Small intestine (tissue), 16 donors: ENCODE measurements at places on chromosomes 5 and 9. TPM values are rescaled to one million over a fixed set of nuclear protein-coding genes. Genes with fewer than 3 reads are reported as not detected.

Gene MGAT1
- polyA plus RNA-seq, result 112 TPM

- H3K4me1 ChIP-seq, result no peaks in the 10 kb centered on the region
- no peak for DNase-seq
- no peak overlapping the region for H3K27ac ChIP-seq
- no peaks in the 10 kb centered on the region for H3K36me3 ChIP-seq
- H3K4me3 ChIP-seq, result no peak overlapping the region
- H3K27me3 ChIP-seq, result no peaks in the 10 kb centered on the region
Measured at GRCh38 chr5:29077451-29077850, 2039.1 kb upstream of the CDH9 start.

Gene MSX2
- 4.7 TPM for polyA plus RNA-seq

Gene DEPDC1B
- polyA plus RNA-seq, result 9.4 TPM

DNA sequence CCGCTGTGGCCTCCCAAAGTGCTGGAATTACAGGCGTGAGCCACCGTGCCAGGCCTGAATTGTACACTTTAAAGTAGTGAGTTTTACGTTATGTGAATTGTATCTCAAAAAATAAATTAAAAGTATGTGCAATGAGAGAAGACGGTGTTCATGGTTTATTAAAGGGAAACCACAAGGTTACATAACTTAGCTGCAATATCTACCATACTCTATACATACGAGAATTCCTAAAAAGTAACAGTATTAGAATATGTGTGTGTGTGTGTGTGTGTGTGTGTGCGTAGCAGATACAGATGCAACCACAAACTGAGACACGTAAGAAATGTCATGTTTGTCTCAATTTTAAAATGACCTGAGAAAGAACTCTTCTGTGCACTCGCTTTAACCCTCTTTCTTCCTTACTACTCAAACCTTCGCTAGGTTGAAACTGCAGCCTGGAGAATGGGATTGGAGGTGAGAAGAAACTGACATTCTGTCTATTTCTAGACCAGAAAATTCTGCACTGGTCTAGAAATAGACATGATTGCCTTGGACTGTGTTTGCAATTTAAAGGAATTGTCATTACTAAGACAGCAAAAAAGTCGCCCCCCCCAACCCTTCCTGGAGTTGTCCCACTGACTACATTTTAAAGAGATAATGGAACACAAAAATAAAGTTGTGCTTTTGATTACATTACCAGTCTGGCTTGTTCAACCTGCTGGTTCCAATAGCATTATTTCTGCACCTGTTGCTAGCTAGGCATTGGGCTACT lies 167.0 kb downstream of the RGS3 start:
- no peak overlapping the region for H3K4me3 ChIP-seq
- no peak overlapping the region for H3K27ac ChIP-seq
- no peak for DNase-seq
- no peaks in the 10 kb centered on the region for H3K36me3 ChIP-seq
- H3K27me3 ChIP-seq, result no peaks in the 10 kb centered on the region

GRCh38 chr5:124561451-124561850 lies 185.0 kb downstream of the ZNF608 start:
- no peaks in the 10 kb centered on the region for H3K36me3 ChIP-seq
- H3K27me3 ChIP-seq, result no peaks in the 10 kb centered on the region
- no peak overlapping the region for H3K4me3 ChIP-seq
- no peak for DNase-seq

DNA sequence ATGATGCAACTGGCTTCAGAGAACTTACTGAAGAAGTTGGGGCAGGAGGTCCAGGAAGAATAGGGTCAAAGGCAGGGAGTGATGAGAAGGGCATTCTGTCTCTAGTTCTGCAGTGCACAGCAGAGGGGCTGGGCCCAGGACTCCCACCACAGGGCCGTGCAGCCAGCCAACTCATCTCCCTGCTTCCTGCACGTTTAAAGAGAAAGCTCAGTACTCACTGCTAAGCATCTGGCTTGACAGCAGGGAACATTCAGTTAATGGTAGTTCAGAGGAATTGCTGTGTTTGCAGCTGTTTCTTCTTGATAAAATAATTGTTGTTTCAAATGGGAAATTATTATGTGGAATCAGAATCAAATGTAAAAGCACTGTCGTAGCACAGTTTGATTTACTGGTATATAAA lies 25.6 kb upstream of the SCAMP1 start:
- H3K27me3 ChIP-seq, result no peaks in the 10 kb centered on the region
- H3K27ac ChIP-seq, result no peak overlapping the region
- no peaks in the 10 kb centered on the region for H3K4me1 ChIP-seq
- no peaks in the 10 kb centered on the region for H3K36me3 ChIP-seq
- no peak overlapping the region for H3K4me3 ChIP-seq

DNA sequence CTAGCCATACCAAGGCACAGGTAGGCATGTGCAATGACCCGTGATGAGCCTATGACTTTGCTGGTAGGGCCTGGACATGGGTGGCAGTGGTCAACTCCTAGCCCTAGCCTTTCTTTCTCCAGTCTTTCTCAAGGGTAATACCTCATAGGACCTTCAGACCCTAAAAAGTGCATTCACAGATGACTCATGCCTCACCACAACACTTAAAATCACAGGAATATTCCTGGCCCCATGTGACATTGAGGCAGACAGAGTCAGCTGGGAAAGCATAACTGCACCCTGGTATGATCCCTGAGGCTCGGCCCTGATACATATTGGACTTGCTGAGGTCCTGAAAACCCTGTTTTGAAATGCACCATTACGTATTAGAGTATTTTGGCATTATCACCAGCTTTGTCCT lies 449.5 kb downstream of the HINT1 start:
- no peaks in the 10 kb centered on the region for H3K4me1 ChIP-seq
- H3K4me3 ChIP-seq, result no peak overlapping the region
- no peak for DNase-seq
- no peak overlapping the region for H3K27ac ChIP-seq
- H3K27me3 ChIP-seq, result no peaks in the 10 kb centered on the region
- no peaks in the 10 kb centered on the region for H3K36me3 ChIP-seq

- H3K4me3 ChIP-seq, result no peak overlapping the region
- H3K27ac ChIP-seq, result no peak overlapping the region
- DNase-seq, result no peak
- H3K36me3 ChIP-seq, result peaks cover 3% of the 10 kb centered on the region
- H3K4me1 ChIP-seq, result no peaks in the 10 kb centered on the region
- H3K27me3 ChIP-seq, result no peaks in the 10 kb centered on the region
Measured at GRCh38 chr9:748861-749497, 92.5 kb upstream of the DMRT1 start.

GRCh38 chr5:151688436-151688835 lies 1.7 kb upstream of the SPARC start:
- H3K27ac ChIP-seq, result no peak overlapping the region
- no peak overlapping the region for H3K4me3 ChIP-seq
- H3K36me3 ChIP-seq, result no peaks in the 10 kb centered on the region
- no peaks in the 10 kb centered on the region for H3K4me1 ChIP-seq
- no peaks in the 10 kb centered on the region for H3K27me3 ChIP-seq

Gene KLF4
- 63.4 TPM for polyA plus RNA-seq

DNA sequence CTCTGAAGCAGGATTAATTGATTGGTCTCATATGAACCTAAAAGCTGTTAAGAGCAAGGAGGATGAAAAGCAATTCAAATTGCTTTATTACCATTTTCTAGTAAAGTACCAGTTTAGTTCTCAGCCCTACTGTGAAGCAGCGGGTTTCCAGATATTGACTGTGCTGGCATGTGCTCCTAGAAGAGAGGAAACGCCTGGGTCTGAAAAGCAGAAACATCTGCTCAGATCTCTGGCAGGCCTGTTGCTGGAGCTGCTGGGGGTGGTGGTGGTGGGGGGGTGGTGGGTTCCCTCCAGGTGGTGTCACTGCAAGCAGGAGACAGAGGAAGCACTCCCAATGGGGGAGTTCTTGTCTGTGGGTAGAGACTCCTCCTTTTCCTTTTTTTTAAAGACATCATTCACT lies 105.5 kb upstream of the ZNF462 start:
- H3K27me3 ChIP-seq, result no peaks in the 10 kb centered on the region
- H3K27ac ChIP-seq, result no peak overlapping the region
- DNase-seq, result no peak

GRCh38 chr9:133758228-133758627 lies 20.1 kb upstream of the SARDH start:
- no peaks in the 10 kb centered on the region for H3K36me3 ChIP-seq
- no peaks in the 10 kb centered on the region for H3K4me1 ChIP-seq
- H3K27me3 ChIP-seq, result no peaks in the 10 kb centered on the region
- no peak overlapping the region for H3K27ac ChIP-seq
- DNase-seq, result no peak

Gene ARSK
- 3.5 TPM for polyA plus RNA-seq

DNA sequence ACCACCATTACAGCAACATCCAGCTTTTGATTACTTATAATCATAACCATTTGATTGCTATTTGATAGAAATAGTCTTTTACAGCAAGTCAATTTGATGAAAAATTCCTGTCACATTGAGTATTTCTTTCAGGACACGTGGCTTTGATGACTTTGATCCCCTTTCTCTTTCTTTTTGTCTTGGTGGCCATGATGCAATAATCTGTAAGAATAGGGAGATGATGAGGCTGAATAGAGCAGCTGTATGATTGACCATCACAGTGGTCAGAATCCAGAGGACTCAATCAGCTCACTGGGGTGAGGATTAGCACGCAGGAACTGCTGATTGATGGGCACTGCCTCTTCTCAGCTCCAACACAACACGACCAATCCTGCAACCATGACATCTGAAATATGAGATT lies 262.7 kb downstream of the PARP8 start:
- no peak for DNase-seq
- H3K4me1 ChIP-seq, result no peaks in the 10 kb centered on the region
- H3K27me3 ChIP-seq, result no peaks in the 10 kb centered on the region
- no peak overlapping the region for H3K4me3 ChIP-seq
- H3K36me3 ChIP-seq, result no peaks in the 10 kb centered on the region
- H3K27ac ChIP-seq, result no peak overlapping the region

- H3K4me1 ChIP-seq, result peaks cover 8% of the 10 kb centered on the region
- no peak for DNase-seq
- no peak overlapping the region for H3K27ac ChIP-seq
Measured at GRCh38 chr5:83049370-83049885, 27.8 kb downstream of the TMEM167A start.

DNA sequence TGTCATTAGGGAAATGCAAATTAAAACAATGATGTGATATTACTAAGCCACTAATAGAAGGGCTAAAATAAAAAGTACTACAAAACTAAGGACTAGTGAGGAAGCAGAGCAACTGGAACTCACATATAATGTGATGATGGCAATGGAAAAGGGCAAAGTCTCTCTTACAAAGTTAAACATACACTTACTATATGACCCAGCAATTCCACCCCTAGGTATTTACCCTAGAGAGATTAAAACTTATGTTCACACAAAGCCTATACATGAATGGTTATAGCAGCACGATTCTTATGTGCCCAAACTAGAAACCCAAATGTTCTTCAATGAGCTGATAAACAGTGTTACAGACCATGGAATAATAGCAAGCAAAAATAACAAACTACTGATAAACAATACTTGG lies 643.7 kb downstream of the TLE1 start:
- no peaks in the 10 kb centered on the region for H3K36me3 ChIP-seq
- no peak overlapping the region for H3K4me3 ChIP-seq
- no peak for DNase-seq
- no peaks in the 10 kb centered on the region for H3K27me3 ChIP-seq

Gene C9
- polyA plus RNA-seq, result not detected

DNA sequence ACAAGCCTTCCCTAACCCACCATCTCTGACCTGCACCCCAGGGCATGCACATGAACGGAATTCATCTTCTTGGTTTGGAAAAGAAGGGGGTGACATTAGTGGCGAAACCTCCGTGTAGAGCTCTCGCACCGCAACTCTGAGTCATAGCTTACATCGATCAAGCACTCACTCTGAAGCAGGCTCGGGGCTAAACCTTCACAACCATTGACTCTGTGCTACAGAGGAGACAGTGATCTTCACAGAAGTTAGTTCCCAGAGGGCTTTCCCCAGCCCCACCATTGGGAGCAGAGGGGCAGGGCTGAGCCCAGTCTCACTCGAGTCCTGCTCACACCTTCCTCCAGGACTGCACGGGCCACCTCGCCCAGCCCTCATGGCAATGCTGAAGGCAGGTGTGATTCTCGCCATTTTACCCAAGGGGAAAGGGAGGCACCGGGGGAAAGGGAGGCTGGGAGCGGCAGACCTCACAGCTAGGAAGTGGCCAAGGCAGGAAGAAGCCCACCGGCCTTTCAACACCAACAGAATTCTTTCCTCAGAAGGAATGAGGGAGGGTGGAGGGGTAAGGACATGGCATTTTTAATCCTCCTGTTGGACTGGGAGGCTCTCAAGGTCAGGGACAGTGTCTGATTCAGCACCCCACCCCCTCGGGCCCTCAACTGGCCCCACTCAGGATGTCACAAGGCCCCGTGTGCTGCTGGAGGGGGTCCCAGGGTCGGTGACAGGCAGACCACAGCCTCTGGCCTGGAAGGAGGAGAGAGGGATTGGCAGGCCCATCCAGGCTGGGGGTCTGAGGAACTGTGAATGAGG lies 25.9 kb upstream of the IL17B start:
- H3K27ac ChIP-seq, result peak overlapping the region; percentile 92
- H3K27me3 ChIP-seq, result no peaks in the 10 kb centered on the region
- H3K4me1 ChIP-seq, result no peaks in the 10 kb centered on the region
- H3K4me3 ChIP-seq, result no peak overlapping the region
- peak; percentile 8 for DNase-seq

DNA sequence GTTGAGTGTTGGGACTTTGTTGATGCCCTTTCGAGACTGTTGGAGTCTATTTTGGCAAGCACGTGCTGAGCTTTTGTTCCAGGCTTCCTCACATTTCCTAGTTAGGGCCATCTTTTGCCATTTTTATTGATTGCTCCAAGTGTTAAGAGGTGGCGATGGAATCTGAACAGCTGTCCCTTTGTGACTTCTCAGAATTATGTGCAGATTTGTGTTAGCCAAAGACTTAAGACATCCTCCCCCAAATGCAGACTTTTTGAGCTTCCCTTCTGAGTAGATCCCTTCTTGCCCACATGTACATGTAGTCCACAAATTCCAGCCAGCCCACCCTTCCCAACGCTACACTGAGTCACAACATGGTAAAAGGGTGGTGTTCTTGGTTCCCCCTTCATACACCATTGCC lies 59.2 kb downstream of the SPIN1 start:
- no peak for DNase-seq
- no peak overlapping the region for H3K27ac ChIP-seq
- H3K4me3 ChIP-seq, result no peak overlapping the region
- H3K27me3 ChIP-seq, result no peaks in the 10 kb centered on the region
- H3K36me3 ChIP-seq, result peaks cover 6% of the 10 kb centered on the region

DNA sequence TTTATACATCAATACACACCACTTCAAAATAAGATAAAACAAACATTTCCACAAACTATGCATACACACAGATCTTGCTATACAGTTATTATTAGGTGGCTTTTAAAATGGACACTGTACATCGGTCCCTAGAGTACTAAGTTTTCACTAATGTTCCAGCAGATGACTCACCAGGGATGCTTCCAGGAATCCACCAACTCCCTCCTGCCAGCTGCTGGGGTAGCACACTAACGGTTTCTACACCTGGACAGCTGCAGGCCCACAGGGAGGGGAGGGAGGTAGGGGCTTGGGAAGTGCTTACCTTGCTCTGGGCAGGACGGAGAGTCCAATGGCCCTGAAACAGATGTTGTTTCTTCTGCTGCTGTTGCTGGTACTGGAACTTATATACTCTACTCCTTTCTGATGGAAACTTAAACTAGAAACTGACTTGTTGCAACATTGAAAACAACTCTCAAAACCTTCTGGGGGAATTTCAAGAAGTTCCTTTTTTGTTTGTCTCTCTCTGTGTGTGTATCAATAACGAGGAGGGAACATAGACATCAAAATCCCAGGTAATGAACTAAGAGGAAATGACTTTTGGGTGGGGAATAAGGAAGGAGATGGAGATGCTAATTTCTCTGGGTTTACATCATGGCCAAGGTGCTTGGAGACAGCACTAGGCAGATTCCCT lies at the start of gene IL12B:
Gene IL12B (minus strand): TSS at position 357 of the 670 bp plus-strand sequence. CDS start 3,705 bp downstream, outside the sequence.
- H3K36me3 ChIP-seq, result no peaks in the 10 kb centered on the region
- H3K27ac ChIP-seq, result no peak within 1 kb of the TSS
- H3K4me3 ChIP-seq, result peak within 1 kb of the TSS; percentile 38
- peaks cover 21% of the 10 kb centered on the region for H3K27me3 ChIP-seq
- no peak for DNase-seq
